Body of pancreas (tissue), 4 donors: ENCODE measurements at places on chromosomes 7 and 10. TPM values are rescaled to one million over a fixed set of nuclear protein-coding genes. Genes with fewer than 3 reads are reported as not detected.
A peak's percentile ranks its signal among the peaks of the same experiment; 100 is the strongest.

DNA sequence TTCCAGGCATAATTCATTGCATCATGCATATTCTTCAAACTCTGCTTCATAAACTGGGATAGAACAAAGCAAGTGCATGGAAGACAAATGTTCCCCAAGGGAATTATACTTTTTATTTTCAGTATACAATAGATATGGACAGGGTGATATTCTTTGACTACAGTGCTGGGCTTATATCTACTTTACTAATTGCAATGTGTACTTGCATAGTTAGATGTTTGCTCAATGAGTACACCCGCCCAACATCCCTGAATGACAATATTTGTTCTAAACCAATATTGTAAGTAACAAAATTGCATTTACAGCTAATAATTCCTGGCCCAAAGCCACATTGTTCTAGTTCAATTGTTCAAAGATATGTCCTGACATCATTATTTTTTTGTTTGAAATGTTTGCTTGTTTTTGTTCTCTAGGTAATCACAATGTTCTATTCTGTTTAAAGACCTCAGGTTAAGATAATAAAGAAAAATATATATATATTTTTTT, 171.4 kb downstream of the PTN start:
- no peak for DNase-seq

DNA sequence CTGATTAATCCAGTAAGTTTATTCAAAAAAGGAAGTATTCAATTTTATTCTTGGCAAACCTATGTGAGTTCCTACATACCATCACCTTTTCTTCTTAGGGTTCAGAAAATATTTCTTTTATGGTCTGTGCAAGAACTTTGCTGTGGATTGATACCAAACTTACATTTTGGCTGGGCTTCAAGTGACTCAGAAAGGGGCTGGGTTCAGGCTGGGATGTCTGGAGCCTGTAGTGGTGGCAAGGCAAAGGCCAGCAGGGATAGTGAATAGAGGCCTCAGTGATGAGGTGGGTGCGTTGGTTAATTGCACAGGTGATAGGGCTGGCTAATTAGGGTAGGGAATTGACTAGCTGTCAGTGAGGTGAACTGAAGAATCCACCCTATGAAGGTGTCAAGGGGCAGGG, 40.2 kb upstream of the ATXN7L1 start:
- DNase-seq = no peak

GRCh38 chr10:126158133-126158892, 230.0 kb downstream of the ADAM12 start:
- DNase-seq = no peak

DNA sequence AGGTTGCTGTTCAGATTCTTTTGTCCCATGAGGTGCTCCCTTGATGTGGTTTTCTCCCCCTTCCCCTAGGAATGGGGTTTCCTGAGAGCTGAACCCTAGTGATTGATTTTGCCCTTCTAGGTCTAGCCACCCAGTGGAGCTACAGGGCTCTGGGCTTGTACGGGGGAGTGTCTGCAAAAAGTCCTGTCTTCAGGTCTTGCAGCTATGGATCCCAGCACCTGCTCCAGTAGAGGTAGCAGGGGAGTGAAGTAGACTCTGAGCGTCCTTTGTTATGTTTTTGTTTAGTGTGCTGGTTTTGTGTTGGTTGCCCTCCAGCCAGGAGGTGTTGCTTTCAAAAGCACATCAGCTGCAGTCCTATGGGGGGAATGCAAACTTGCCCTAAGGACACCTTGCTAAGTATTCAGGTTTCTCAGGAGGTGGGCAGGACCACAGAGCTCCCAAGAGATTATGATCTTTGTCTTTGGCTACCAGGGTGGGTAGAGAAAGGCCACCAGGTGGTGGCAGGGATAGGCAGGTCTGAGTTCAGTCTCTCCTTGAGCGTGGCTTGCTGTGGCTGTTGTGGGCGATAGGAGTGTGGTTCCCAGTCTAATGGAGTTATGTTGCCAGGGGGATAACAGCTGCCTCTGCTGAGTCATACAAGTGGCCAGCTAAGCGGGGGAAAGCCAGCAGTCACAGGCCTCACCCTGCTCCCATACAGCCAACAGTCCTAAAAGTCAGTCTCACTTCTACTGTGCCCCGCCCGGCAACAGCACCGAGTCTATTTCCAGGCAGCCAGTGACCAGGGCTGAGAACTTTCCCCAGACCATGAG, 92.4 kb upstream of the JCAD start:
- DNase-seq = peak; percentile 11

- DNase-seq = no peak
Observed at GRCh38 chr10:48205918-48206317, 68.6 kb downstream of the FRMPD2 start.

DNA sequence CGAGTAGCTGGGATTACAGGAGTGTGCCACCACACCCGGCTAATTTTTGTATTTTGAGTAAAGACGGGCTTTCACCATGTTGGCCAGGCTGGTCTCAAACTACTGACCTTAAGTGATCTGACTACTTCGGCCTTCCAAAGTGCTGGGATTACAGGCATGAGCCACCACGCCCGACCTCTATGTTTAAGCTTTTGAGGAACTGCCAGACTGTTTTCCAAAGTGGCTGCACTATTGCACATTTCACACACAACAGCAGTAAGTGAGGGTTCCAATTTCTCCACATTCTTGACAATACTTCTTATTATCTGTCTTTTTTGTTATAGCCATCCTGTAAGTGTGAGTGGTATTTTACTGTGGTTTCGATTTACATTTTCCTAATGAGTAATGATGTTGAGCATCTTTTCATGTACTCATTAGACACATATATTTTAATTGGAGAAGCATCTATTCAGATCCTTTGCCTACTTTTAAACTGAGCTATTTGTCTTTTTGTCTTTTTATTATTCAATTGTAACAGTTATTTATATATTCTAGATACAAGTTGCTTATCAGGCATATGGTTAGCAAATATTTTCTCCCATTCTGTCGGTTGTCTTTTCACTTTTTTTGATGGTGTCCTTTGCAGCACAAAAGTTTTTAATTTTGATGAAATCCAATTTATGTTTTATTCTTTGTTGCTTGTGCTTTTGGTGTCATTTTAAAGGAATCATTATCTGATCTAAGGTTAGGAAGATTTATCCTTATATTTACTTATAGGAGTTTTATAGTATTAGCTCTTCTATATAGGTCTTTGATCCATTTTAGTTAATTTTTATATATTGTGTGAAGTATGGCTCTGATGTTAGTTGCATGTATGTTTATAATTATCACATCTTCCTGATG, 12.8 kb upstream of the IRF5 start:
- no peak for DNase-seq

- DNase-seq = no peak
Observed at GRCh38 chr10:89869592-89870156, 168.3 kb downstream of the KIF20B start.

DNA sequence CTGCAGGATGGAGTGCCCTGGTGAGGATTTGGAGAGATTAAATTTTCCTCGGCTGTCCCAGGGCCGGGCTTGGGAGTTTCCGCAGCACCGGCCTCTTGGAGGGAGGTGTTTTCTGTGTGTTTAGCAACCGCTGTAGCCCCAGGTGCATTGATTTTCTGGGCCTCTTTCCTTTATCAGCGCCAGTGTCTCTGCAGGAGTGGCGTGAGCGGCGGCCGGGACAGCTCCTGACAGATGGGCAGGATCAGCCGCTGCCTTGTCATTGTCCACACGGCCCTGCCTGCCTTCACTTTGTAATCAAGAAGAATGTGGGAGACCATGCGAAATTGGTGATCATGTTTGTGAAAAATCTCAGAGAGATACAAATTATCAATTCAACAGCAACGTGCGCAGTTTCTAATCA, 32.4 kb downstream of the NKX6-2 start:
- DNase-seq = no peak

The GPR85 gene
- total RNA-seq = 0.33 TPM
